Urinary bladder (tissue), 4 donors: ENCODE measurements at places on chromosomes 12 and 14. TPM values are rescaled to one million over a fixed set of nuclear protein-coding genes. Genes with fewer than 3 reads are reported as not detected.

DNA sequence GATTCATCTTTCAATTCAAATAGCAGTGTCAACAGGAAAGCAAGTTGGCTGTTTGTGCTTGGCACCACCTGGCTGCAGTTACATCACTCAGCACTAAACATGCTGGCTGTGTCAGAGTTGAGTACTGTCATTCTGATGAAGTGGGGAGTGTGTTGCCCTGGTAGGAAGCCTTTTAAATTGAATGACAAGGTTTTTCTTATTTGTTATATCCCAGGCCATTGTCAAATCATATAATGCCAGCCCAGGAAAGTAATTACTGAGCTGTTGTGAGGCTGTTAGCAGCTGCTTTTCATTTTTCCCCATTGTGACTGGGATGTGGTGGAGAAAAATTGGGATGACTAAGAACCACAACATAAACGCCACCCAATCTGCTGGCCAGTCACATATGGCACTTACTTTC lies 106.5 kb upstream of the PRKD1 start:
- DNase-seq = no peak

- no peak for DNase-seq
Measured at GRCh38 chr12:120332523-120332922, 4.9 kb upstream of the PLA2G1B start.

DNA sequence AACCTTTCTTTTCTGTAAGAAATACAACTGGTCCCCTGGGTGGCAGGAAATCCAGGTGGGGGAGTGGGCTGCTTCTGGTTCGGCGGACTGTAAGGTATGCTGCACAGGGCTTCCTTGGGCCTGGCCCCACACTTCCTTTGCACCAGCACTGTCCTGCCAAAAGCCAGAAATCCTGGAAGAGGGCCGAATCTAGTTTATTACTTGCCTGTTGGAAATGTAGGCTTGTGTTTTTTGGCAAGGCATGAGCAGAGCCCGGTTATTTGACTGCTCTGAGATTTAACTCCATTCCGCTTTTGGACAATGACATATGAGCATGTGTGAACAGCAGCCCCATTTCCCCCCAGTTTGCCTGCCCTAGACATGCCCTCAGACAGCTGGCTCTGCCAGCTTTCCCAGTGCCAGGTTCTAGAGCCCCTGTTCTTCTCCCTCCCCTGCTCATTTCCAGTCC lies 86.6 kb downstream of the BORCS5 start:
- DNase-seq = no peak

DNA sequence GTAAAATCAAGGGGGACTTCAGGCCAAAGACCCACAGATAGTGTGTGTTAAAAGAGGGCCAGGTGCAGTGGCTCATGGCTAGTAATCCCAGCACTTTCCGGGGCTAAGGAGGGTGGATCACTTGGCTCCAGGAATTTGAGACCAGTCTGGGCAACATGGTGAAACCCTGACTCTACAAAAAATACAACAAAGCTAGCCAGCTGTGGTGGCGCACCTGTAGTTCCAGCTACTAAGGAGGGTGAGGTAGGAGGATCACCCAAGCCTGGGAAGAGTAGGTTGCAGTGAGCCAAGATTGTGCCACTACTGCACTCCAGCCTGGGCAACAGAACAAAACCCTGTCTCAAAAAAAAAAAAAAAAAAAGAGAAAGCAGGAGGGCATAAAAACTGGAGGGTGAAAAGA lies 8.5 kb downstream of the VCPKMT start:
- DNase-seq = no peak

GRCh38 chr12:67795236-67795635 lies 146.7 kb downstream of the DYRK2 start:
- no peak for DNase-seq

The GLS2 gene
- 0.90 TPM for polyA plus RNA-seq
